ENCODE measurements at places on chromosomes 4 and X. TPM values are rescaled to one million over a fixed set of nuclear protein-coding genes. Genes with fewer than 3 reads are reported as not detected.

The MAGEC3 gene
- not detected for total RNA-seq

The STAP1 gene
- not detected for total RNA-seq

The DYNLT3 gene
- 63.1 TPM for total RNA-seq

The AFP gene
- 0.19 TPM for total RNA-seq

The PDHA1 gene
- total RNA-seq: 127 TPM

The EGFL6 gene
- total RNA-seq: not detected

The USP17L5 gene
- total RNA-seq: not detected

The MAGEE2 gene
- not detected for total RNA-seq

The PITX2 gene
- total RNA-seq: not detected

The DMRTC1B gene
- total RNA-seq: not detected

The TEX13C gene
- total RNA-seq: not detected

The SFRP2 gene
- total RNA-seq: not detected

The UCP1 gene
- total RNA-seq: not detected

The PALLD gene
- total RNA-seq: 87.2 TPM

The ETDA gene
- not detected for total RNA-seq

The ZNF732 gene
- total RNA-seq: 0.31 TPM

The COL25A1 gene
- total RNA-seq: 0.06 TPM

The CENPVL1 gene
- total RNA-seq: not detected

The EFHC2 gene
- 0.13 TPM for total RNA-seq

The GLUD2 gene
- 2.9 TPM for total RNA-seq

The NKAP gene
- 4.2 TPM for total RNA-seq

The NPY5R gene
- 2.9 TPM for total RNA-seq

The LONRF3 gene
- 1.3 TPM for total RNA-seq

The AMOT gene
- 2.4 TPM for total RNA-seq

The USP17L29 gene
- total RNA-seq: not detected

The HPGD gene
- total RNA-seq: 0.50 TPM

The FHDC1 gene
- total RNA-seq: under 0.01 TPM

The PAGE2B gene
- total RNA-seq: not detected

The FABP2 gene
- not detected for total RNA-seq

The RRH gene
- total RNA-seq: not detected

The NAT8L gene
- total RNA-seq: under 0.01 TPM

The XKRX gene
- total RNA-seq: under 0.01 TPM

The CXCL11 gene
- not detected for total RNA-seq

The TENM3 gene
- total RNA-seq: 0.13 TPM

The ZFP42 gene
- total RNA-seq: not detected

The MAGEB10 gene
- total RNA-seq: not detected

The CT47B1 gene
- total RNA-seq: not detected

The XPNPEP2 gene
- total RNA-seq: not detected

The CLIC2 gene
- total RNA-seq: 2.4 TPM

The GPRASP3 gene
- 3.8 TPM for total RNA-seq

The GABRA4 gene
- 0.12 TPM for total RNA-seq

The ASMT gene
- total RNA-seq: not detected

The FOXO4 gene
- total RNA-seq: 4.9 TPM

The SHROOM2 gene
- total RNA-seq: 0.25 TPM

The PAK3 gene
- 2.6 TPM for total RNA-seq

The PCDH19 gene
- 0.26 TPM for total RNA-seq

The ZNF595 gene
- total RNA-seq: 8.4 TPM

The TMSB15B gene
- total RNA-seq: 1.6 TPM

The UGT2B15 gene
- not detected for total RNA-seq

The LRAT gene
- not detected for total RNA-seq

The CCSER1 gene
- total RNA-seq: under 0.01 TPM

The CCNB3 gene
- 0.26 TPM for total RNA-seq

The PABPC1L2A gene
- total RNA-seq: not detected

The GPC3 gene
- total RNA-seq: under 0.01 TPM

The FOXP3 gene
- not detected for total RNA-seq

The ELOVL6 gene
- 12.7 TPM for total RNA-seq

The SLITRK4 gene
- 7.5 TPM for total RNA-seq

The PRICKLE3 gene
- total RNA-seq: 5.2 TPM

All from aortic smooth muscle cell (primary cell).